ENCODE measurements at places on chromosomes 6 and 20.

DNA sequence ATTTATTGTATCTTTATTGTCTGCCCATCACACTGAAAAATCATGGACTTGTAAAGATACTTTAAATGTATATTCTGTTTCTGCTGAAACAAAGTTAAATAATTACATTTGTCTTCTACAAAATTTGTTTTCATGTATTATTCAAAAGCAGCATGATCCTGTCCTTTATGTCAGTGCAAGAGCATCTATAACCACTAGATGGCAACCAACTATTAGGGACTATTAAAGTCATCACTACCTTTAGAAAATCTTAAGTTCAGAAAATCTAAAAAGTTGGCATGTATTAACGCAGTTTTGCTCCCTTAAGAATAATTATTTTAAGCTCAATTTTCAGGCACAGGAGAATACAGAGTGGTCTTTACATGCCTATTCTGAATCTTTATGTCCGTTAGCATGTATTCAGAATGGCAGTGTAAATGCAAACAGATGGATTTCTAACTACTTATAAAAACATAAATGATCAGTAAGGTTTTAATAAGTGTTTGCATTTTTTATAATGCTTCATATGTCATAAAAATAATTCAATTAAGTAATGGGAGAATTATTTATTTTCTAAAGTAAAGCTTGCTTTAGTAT, 17.8 kb downstream of the TMEM30A start:
- no peak for DNase-seq

DNA sequence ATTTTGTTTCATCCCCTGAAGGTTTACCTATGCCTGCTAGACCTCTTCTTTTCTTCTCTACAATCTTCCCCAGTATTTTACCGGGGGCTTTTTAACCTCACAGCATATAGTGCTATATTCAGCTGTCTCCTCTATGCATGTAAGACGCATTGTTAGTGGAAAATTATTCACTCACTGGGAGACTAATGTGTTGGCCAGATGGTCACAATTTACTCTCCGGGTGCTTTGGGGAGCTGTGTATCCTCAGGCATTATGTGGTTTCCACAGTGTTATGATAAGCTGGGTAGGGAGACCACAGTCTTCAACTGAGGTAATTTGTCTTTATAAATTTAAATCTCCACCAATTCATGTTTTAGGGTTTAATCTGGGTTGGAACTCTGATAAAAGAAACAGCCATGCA, 553.8 kb upstream of the PTCHD4 start:
- DNase-seq: no peak

- no peak for DNase-seq
These were observed 130.1 kb downstream of the NFATC2 start for GRCh38 chr20:51412333-51412871.

DNA sequence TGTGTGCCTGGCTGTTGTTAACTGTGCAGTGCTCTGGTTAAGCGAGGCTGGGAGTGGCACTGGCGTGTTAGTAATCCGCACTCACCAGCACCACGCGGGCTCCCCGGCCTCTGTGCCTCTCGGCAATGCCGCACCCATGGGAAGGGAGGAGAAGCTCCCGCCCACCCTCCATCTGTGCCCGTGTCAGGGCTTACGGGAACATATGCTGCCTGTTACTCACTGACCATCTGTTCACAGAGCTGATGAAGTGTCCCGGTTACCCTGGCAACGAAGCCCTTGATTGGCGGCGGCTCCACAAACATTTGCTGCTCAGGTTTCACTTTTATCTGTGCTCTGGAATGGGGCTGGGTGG, 114.7 kb downstream of the PSMB1 start:
- no peak for DNase-seq

DNA sequence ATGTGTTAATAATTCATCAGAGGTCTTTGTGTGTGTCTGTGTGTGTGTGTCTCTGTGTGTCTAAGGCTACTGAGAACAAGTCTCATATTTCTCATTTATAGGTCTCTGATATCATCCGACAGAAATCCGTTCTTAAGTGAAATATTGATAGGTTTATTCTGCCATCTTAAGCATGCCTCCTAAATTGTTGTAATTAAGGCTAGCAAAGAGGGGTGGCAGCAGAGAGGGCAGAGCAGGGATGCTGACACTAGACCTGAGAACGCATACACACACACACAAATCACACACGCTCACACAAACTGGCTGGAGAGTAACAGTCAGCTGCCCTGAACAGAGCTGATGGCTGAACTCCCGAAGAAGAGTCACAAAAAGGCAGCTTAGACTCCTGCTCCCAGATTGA, 84.9 kb upstream of the LRFN2 start:
- DNase-seq: no peak

GRCh38 chr6:780706-781105, 87.8 kb upstream of the EXOC2 start:
- DNase-seq: no peak

Data from stimulated activated CD8-positive, alpha-beta memory T cell treated with anti-CD3 and anti-CD28 coated beads, Interleukin-7, amount 100 ng/mL, for 1 hour (primary cell).